ENCODE measurements at places on chromosomes 7 and 10.
A peak's percentile ranks its signal among the peaks of the same experiment; 100 is the strongest.

DNA sequence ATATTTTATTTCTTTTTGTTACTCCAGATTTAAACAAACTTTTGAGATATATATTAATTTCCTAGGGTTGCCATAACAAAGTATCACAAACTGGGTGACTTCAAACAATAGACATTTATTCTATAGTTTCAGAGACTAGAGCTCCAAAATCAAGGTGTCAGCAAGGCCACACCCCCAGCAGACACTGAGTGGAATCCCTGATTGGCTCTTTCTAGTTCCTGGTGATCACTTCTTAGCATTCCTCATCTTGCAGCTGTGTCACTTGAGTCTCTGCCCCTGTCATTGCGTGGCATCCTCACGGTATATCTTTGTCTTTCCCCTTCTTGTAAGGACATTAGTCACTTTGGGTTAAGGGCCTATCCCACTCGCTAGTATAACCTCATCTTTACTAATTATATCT is 7.6 kb upstream of the SLC26A3 start:
- no peak for DNase-seq

DNA sequence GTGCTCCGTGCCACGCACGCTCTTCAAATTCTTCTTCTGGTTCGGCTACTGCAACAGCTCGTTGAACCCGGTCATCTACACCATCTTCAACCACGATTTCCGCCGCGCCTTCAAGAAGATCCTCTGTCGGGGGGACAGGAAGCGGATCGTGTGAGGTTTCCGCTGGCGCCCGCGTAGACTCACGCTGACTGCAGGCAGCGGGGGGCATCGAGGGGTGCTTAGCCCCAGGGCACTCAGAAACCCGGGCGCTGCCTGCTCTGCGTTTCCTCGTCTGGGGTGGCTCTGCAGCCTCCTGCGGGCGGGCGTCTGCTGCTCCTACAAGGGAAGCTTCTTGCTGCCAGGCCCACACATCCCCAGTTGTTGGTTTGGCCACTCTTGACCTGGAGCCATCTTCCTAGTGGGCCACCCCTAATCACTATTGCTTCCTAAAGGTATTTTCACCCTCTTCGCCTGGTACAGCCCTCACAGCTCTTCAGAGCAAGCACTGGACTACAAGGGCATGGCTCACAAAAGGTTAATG is 2.5 kb downstream of the ADRA2A start:
- no peak for DNase-seq

DNA sequence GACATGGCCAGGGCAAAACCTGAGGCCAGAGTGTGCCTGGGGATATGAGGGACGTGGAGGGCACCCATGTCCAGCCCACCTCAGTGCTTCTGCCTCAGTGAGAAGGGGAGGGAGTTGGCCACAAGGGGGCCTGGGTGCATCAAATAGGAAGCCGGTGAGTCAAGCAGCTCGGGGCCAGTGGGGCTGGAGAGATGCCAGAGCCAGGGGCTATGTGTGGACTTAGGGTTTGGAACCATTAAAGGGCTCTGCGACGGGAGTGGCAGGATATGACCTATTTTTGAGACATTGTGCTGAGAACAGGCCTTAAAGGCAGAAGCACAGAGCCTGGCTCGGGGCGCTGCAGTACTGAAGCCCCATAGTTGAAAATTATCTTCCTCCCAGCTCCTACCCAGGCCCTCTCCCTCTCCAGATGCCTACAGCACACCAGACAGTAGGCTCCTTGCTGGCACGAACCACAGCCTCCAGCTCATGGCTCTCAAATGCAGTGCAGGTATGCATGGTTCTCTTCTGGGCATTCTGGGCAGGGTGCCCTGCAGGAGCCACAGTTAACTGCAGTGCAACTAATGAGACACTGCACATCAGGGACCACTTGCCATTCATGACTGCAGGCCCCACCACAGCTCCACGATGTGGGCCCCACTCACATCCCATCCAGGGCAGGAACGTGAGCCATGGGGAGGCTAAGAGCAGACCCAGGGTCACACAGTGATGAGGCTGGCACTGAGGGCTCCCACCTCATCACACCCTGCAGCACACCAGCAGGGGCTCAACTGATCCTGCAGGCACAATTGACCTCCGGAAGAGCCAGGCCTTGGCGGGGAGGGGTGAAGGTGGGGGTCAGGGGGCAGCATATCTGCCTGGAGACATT is 7.2 kb upstream of the PGAM2 start:
- DNase-seq = peak; percentile 85

- no peak for DNase-seq
These were observed 290.9 kb downstream of the SDK1 start for GRCh38 chr7:3591944-3592343.

DNA sequence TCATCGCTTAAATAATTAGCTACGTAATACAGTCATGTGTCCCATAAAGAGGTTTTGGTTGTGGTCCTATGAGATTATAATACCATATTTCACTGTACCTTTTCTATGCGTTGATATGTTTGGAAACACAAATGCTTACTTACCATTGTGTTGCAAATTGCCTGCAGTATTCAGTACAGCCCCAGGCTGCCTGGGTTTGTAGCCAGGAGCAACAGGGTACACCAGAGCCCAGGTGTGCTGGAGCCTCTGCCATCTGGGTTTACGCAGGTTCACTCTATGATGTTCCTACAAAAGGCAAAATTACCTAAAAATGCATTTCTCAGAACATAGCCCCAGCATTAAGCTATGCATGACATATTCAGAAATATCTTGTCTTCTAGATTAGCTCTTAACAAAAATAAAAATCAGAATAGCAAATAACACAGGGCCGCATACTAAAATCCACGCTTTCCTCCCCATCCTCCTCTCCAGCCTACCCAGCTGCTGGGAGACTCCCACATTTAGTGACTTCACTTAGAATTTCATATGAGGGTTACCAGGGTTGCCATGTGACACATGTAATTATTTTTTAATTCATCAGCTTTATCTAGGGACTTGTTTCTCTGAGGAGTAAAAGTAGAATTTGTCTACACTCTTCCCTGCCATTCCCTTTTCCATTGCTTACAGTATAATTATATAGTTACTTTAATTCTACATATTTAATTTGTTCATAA is 559.0 kb upstream of the ADARB2 start:
- DNase-seq = no peak

GRCh38 chr7:875476-876076 is 778 bp upstream of the GET4 start:
- DNase-seq = no peak

- no peak for DNase-seq
These were observed 34.4 kb downstream of the UNC5B start for GRCh38 chr10:71246591-71247413.

- DNase-seq = no peak
These were observed 49.4 kb downstream of the ARHGAP22 start for GRCh38 chr10:48555310-48556042.

DNA sequence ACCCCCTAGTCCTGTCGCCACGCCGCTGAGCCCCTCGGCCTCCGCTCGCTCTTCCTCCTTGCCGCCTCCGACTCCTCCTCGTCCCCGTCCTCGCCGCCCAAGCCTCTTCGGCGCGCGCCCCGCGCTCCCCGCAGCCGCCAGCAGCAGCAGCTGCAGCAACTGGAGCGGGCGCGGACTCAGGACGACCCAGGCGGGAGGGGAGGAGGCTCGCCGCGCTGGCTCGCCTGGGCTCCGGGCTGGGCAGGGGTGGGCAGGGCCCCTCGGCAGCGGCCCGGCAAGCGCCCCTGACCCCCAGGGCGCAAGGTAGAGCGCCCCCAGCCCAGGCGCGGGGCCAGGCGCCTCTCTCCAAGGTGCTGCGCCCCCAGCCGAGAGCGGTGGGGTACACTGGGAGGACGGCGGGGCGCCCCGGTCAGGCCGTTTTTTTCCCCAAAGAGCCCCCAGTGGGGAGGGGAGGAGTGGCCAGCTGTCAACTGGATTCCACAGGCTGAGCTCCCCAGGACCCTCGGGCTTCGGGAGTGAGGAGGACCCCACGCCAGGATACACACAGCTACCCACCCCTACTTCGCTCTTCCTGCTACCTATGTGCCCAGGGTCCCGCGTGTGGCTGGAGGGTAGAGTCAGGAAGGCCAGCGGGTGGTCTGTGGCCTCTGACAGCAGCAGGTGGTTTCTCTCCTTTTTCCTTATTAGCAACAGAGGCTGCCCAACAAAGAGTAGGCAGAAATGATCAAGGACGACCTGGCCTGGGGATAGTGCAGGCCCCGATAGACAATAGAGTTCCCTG is 903 bp upstream of the KCNMA1 start:
- DNase-seq = peak; percentile 58

GRCh38 chr7:8436965-8437364 is 3.6 kb downstream of the NXPH1 start:
- DNase-seq = no peak

- DNase-seq = no peak
These were observed 215.5 kb downstream of the ACTR3B start for GRCh38 chr7:152975076-152975475.

GRCh38 chr7:132121987-132122386 is 454.3 kb downstream of the PLXNA4 start:
- no peak for DNase-seq

DNA sequence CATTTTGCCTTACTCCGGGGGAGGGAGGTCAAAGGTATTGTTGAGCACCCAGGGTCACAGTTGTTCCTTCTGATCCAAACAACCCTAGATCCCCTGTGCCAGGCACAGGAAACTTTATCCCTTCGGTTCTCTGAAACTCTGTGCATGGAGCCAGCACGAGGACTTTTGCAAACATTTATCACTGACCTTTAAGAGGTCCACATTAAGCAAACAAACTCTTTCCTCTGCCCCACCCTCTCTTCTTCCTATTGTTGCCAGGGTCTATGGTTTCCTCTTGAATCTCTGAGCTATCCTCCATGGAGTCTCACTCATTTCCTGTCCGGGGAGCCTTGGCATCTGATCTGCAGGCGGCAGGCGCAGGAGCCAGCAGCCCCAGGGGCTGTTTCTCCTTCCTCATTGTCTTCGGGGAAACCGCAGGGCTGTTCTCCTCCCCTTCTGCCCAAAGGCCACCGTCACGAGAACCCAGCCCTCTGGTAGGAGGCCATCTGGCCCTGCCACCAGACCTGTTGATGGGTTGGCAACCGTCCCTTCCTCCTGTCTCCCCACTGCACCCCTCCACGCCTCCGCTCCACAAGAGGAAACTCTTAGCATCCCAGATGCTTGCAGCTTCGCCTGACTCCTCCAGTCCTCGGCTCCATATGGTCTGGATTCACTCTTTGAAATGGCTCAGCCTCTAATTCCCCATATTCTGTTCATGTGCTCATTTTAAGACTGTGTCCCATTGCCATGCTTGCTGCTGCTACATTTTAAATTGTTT is 327.3 kb upstream of the NRP1 start:
- peak; percentile 73 for DNase-seq

- DNase-seq = peak; percentile 61
These were observed 174.3 kb downstream of the NRP1 start for GRCh38 chr10:33160151-33160550.

- DNase-seq = peak; percentile 3
These were observed 67.8 kb downstream of the EMX2 start for GRCh38 chr10:117610321-117610720.
